Stimulated activated CD4-positive, alpha-beta T cell treated with anti-CD3 and anti-CD28 coated beads, Interleukin-1b, Interleukin-23, amount 100 ng/mL, for 24 hours (primary cell): ENCODE measurements at places on chromosomes 6 and 20.

DNA sequence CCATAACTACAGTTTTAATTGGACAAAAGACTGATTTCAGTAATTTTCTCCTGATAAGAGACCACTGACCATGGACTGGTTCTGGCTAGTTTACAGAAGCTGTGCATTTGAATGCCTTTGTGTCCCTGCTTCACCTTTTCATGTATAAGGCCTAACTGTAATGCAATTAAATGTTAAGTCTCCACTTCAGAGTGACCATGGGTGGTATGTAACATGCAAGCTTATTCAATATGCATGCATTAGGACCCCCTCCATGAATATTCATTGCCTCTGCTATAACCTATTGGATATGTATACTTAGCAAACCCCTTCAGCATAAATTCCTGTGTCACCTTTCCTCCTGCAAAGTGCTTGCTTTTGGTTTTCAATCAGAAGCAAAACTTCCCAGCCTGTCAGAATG, 2.2 kb downstream of the UBD start:
- no peak for DNase-seq

- DNase-seq = no peak
Observed at GRCh38 chr6:102474041-102474807, 1080.7 kb downstream of the GRIK2 start.

DNA sequence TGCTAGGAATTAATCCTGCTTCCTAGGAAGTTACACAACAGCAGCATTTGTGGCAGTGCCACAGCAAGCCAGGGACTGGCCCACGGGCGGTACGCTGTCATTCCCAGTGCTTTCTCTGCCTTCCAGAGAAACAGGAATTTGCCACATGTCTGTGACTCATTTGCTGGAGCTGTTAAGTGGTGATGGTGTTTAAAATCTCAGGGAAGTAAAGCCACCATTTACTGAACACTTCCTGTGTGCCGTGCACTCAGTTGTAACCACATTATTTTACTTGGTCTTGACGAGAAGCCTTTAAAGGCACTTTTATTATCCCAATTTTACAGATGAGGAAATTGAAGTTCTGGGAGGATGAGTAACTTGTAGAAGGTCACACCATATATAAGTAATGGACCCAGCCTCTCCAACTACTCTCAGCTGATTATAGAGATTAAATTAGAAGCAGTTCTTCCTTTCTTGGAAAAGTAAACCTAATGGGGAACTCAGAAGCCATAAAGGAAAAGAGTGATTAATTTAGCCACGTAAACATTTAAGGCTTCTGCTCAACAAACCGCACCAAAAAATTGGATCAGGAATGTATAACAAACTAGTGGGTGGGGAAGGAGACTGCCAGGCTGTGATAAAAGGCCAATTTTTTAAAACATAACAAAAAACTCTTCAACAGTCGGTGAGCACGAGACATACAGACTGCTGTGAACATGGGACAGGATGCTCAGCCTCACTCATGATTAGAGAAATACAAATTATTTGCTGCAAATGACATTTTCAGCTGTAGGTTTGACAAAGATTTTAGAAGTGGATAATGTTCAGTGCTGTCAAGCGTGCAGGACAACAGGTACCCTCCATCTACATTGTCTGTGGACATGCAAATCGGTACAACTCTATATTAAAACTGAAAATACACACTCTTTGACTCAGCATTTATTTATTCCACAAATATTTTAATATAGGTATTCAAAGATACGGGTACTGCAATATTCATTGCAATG, 311.2 kb downstream of the NRN1 start:
- DNase-seq = no peak

DNA sequence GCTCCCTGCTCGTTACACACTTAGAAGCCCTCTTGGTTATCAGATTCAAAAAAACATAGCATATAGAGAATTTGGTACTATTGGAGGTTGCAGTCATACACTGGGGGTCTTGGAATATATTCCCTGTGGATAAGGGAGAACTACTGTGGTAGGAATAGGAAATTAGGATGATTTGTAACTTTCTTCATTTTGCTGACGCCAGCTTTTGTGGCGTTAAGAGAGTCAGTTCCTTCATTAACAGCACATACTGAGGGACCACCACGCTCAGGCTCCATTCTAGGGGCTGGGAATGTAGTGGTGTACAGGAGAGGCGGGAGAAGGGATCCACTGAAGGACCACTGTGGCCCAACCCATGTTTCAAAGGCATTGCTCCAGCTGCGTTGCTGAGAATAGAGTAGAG, 140.3 kb downstream of the MBOAT1 start:
- DNase-seq = no peak

- DNase-seq = no peak
Observed at GRCh38 chr20:37919389-37920040, 16.6 kb downstream of the VSTM2L start.

DNA sequence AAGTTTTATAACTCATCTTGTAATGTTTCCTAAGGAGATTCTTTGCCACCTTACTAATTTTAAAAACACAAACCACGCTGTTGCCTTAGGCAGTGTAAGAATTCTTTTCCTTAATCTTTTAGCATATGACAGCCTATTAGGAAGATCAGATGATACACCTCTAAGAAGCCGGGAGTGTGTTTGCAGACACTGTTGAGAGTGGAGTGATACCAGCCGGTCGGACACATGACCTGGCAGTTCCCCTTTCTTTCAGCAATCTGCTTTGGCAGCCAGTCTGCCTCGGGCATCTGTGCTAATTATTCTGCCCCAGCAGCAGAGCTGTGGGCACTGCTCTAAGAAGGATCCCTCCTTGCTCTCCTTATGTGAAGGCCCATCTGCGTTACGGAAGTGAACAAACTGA, 50.9 kb downstream of the PLCB4 start:
- DNase-seq = no peak

DNA sequence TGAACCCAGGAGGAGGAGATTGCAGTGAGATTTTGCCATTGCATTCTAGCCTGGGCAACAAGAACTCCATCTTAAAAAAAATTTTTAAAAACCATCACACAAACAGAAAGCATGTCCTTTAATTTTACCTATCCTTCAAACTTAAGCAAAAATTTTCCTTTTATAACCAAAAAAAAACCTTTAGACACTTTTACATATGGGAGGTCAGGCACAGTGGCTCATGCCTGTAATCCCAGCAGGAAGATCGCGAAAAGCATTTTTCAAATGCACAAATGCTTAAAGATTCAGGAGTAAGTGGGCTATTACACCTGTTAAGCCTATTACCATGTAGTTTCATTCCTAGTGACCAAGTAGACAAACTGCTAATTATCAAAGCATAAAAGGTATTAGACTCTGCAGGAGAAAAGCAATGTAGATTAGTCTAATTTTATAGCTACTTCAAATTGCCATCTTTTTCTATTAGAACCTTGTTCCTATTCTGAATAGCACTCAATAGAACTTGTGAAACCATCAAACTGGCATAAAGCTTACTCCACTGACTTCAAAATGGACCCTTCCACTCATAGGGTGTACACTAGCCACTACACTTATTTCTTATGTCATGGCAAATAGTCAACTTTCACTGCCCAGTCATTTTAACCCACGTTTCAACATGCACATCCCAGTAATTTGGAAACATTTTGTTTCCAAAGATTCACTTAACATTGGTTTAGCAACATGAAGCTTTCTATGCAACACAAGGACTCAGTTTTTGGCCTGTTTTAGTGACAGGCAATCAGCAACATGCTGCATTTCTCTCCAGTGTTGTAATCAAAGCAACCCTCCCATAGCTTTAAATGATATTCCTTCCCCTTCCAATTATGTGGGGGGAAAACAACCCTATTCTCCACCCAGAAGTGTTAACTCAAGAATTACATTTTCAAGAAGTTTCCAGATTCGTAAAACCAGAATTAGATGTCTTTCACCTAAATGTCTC, 4.0 kb downstream of the EEF1A1 start:
- DNase-seq = no peak

GRCh38 chr6:163207431-163208383, 206.8 kb upstream of the QKI start:
- no peak for DNase-seq

- DNase-seq = no peak
Observed at GRCh38 chr6:148272597-148272996, 70.0 kb upstream of the SASH1 start.

- DNase-seq = no peak
Observed at GRCh38 chr20:7924692-7925091, 15.6 kb downstream of the HAO1 start.

DNA sequence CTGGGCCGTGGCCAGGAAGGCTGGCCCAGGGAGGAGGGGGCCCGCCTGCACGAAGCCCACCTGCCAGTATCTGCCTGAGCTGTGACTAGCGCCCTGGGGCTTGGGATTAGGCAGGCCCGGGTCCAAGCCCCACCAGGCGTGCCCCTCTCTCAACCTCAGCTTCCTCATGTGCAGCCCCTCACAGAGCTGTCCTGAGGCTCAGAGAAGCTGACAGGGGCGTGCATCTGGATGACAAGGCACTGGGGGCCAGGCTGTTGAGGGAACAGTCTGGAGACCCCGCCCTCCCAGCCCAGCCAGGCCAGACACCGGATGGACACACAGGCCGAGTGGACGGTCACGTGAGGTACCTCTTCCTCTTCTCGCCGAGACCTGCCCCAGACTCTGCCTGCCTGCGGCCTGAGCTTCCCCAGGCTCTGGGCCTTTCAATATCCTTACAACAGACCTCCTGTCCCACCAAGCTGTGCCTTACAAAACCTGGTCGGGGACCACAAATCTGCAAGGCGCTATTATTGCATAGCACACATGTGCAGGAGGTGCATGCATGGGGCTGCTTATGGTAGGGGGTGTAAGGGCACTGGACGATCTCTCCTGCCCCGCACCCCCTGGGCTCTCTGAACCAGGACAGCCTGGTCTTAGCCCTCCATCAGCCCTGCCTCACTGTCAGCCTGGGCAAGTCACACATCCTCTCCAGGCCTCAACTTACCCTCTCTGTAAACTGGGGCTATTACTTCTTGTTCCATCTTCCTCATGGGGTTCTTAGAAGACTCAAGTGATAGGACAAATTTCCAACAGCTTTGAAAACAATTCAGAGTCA, 20.0 kb downstream of the NOL4L start:
- no peak for DNase-seq

GRCh38 chr20:25281541-25281991, 33.7 kb downstream of the PYGB start:
- no peak for DNase-seq

DNA sequence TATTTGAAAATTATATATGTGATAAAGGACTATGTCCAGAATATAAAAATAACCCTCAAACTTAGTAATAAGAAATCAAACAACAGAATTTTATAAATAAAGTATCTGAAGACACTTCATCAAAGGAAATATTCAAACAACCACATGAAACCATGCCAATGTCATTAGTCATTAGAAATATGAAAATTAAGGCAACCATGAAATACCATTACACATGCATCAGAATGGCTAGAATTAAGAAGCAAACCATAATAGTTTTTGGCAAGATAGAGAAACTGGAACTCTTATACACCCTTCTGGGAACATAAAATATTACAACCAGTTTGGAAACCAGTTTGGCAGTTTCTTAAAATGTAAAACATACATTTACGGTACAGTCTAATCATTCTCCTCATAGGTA, 137.2 kb upstream of the ADGRB3 start:
- DNase-seq = no peak

- DNase-seq = no peak
Observed at GRCh38 chr20:57948180-57948955, 238.6 kb upstream of the PMEPA1 start.

DNA sequence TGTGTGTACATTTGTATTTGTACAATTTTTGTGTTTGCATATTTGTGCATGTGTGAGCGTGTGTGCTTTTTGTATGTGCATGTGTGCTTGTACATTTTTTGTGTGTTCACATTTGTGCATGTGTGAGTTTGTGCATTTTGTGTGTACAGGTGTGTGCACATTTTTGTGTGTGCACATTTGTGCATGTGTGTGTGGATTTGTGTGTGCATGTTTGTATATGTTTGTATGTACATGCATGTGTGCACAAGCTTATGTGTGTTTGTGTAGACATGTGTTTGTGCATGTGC, 28.9 kb downstream of the PRR18 start:
- no peak for DNase-seq

- DNase-seq = no peak
Observed at GRCh38 chr20:43915211-43916072, 790 bp downstream of the TOX2 start.

DNA sequence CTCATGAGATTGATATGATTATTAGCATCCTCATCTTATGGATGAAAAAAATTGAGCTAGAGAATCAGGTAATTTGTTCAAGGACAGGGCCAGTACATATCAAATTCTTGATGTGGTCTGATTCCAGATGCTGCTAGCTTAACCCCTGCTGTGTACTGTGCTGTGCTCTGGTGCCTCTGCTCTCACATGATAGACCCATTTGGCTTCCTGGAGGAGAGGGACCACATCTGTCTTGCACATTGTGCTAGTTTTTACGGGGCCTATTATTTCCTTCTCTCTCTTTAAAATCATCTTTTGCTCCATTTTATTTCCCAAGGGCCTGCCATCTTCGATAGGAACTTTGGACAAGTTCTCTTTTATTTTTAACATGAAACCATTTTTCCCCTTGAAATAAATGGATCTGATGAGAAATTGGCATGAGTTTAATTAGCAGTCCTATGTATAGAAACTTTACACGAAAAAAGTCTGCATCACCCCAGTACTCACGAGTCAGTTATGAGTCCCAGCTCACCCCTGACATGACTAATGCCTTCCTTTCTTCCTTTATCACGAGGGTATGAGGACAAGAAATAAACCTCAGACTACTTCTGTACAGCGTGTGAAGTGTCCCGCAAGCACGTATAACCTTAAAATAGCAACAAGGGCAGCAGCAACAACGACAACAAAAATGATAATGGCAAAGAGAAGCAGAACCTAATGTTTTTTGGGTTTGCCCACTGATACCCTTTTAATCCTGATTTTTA, 26.5 kb downstream of the CD109 start:
- no peak for DNase-seq

- DNase-seq = no peak
Observed at GRCh38 chr6:71206089-71206488, 82.5 kb upstream of the OGFRL1 start.

GRCh38 chr6:135087403-135087802, 32.8 kb upstream of the HBS1L start:
- DNase-seq = no peak

GRCh38 chr6:75300531-75300855, 15.9 kb upstream of the TMEM30A start:
- no peak for DNase-seq
